Stimulated activated CD4-positive, alpha-beta T cell treated with anti-CD3 and anti-CD28 coated beads, Interleukin-1b, Interleukin-23, amount 100 ng/mL, for 4 hours (primary cell): ENCODE measurements at places on chromosomes 5 and 9.

DNA sequence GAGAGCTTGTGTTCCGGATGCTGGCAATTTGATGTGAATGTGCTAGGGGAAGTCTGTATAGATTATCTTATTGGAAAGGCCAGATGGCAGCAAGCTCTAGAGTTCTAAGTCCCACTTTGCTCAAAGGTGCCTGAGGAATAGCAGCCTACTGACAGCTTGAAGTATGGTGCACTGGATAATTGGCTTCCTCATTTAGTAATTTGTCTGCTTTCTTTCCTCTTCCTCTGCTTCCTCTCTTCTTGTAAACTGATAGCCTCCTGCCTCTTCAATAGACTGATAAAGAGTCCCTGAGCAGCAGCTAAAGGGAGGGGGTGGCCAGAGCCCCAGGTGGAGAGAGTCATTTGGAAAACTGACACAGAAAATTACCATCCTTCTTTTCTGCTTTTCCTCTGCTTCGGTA is 177.3 kb downstream of the FGF1 start:
- no peak for DNase-seq

GRCh38 chr5:112685386-112685785 is 52.3 kb upstream of the APC start:
- DNase-seq = no peak

DNA sequence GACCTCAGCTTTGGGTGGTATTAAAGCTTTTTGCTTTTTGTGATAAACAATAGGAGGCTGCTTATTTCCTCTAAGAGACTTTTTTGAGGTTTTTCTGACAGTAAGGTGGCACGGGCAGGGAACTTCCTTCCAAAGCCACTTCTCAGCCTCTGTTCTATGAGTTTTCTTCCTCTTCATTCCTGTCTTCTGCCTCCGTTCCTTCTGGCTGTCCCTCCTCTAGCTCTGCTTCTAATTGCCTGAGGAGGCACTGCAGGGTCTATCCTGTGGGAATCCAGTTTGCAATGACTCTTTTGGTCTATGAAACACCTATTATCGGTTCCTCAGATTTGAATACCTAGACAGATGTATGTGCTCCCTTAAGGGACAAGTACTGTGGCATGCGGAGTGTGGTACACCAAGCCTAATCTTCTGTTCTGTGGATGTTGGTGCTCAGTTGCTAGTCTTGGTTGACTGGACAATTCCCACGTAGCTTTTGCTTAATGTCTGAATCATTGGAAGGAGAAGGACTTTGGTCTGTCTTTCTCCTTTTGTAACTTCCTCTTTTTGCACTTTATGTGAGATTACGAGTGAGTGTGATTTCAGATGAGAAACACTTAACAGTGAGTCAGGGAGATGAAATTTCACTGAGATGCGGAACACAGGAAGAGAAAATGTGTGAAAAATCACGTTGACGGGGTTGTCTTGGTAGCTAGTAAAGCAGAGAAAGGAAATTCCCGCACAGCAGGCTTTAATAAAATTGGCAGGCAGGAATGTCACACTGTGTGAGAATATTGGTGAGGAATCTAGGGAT is 305.2 kb downstream of the EFNA5 start:
- DNase-seq = no peak

GRCh38 chr9:84271921-84272556 is 68.5 kb downstream of the SLC28A3 start:
- no peak for DNase-seq

DNA sequence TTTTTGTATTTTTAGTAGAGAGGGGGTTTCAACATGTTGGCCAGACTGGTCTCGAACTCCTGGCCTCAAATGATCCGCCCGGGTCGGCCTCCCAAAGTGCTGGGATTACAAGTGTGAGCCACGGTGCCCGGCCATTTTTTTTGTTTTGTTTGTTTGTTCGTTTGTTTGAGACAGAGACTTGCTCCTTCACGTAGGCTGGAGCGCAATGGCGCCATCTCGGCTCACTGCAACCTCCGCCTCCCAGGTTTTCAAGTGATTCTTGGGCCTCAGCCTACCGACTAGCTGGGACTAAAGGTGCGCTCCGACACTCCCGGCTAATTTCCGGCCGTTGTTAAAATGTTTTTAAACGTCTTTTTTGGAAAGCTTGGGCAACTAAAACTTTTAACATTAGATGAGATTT is 54.0 kb downstream of the SHOC1 start:
- DNase-seq = no peak

DNA sequence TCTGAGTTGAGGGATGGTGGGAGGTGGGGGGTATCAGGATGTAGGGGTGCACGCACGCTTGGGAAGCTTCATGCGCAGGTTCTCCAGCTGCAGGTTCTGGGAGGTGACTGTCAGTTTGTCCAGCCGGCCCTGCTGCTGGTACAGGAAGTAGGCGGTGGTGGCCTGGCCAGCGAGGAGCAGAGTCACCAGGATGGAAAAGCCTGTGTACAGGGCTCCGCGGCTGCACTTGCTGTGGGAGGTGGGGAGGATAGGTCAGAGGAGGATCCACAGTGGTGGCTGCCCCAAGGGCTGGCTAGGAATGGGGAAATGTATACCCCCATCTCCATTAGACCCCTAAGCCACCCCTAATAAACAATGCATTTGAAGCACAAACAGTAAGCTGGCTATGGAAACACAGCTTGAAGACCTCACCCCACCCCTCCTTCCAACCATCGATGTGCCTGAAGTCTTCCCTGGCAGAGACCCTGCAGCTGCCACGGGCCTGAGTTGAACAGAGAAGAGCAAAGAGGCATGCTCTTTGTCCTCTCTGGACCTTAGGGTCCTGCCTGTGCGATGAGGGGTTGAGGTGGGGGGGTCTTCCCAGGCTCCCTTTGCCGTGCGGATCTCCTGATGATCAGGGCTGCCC is 5.5 kb downstream of the CD74 start:
- DNase-seq = no peak

- DNase-seq = peak; percentile 24
These were observed 2.5 kb downstream of the PTGES2 start for GRCh38 chr9:128124873-128125579.

DNA sequence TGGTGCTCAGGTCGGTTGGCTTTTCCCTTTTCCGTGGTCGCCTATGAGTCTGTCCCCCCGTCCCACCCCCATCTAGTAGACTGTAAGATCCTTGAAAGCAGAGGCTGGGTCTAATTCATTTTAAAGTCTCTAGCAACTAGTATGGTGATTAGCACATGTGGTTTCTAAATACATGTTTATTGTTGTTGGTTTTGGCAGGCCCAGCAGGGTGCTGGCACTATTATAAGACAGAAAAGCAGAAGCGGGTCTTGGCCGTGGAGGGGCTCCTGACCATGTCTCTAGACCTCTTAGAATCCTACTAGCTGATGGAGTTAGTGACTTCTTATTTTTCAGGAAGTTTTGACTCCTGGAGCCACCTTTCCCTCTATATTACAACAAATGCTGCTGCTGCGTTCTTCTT is 61.5 kb upstream of the TNFSF8 start:
- DNase-seq = no peak

- no peak for DNase-seq
These were observed 30.6 kb upstream of the SPINK5 start for GRCh38 chr5:148033134-148033533.

GRCh38 chr9:81693671-81694378 is 4.5 kb upstream of the TLE1 start:
- no peak for DNase-seq

DNA sequence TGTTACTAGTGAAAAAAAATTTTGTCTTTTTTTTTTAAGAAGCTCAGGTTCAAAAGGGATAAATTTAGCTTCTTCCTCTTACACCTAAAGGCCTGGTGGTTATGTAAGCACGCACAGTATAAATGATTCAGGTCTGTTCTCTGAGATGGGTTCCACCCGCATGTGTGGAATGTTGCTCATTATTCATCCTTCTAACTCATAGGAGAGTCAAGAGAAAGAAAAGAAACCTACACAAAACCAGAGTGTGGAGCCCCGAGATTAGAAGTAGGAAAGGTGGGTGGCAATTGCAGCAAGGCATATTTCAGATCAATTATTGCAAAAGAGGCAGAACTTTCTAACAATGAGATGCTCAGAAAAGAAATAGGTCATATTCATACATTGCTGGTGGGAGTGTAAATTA is 13.5 kb downstream of the PLAC8L1 start:
- no peak for DNase-seq

- no peak for DNase-seq
These were observed 24.5 kb downstream of the RANBP17 start for GRCh38 chr5:170886210-170886894.

- no peak for DNase-seq
These were observed 513.9 kb downstream of the ZNF608 start for GRCh38 chr5:124232515-124232914.

DNA sequence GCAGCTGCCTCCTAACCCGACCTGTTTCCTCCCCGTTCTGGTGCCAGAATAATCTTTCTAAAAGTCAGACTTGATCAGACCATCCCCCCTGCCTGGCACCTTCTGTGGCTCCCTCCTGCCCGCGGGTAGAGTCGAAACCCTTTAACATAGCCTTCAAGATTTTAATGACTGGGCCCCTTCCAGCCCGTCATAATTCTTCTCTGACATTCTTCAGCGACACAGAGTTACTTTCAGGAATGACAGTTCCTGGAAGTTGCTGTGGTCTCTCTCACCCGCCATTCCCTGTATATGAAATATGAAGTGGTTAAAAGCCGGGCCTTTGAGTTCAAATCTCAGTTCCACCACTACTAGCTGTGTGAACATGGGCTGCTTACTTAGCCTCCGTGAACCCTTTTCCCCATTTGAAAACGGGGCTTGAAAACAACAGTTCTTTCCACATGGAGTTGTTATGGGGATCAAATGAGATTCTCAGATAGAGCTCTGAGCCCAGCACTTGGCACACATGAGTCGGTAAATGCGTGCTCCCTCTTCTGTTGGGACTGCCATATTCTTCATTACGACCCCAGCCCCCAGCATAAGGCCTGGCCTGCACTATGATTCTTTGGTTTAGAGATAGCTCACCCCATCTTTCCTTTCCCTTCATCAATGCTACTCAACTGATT is 737 bp downstream of the NANS start:
- DNase-seq = no peak

DNA sequence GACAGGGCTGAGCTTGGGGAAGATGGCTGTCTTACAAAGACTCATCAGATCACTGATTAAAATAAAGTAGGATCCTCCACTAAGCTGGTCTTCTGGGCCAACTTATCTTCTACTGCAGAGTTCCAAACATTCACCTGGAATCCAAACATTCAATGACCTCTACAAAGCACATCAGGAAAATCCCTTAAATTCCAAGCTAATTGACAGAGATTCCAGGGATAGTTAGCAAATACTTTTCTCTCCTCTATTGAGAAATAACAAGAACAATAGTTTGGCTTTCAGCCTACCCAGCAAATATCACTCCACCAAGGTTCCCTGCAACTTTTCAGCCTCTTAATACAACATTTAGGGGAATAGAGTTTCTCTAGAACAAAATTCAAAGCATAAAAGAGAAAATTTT is 140.6 kb upstream of the LIFR start:
- no peak for DNase-seq

GRCh38 chr9:74951725-74952151 is 974 bp downstream of the C9orf40 start:
- DNase-seq = peak; percentile 37

DNA sequence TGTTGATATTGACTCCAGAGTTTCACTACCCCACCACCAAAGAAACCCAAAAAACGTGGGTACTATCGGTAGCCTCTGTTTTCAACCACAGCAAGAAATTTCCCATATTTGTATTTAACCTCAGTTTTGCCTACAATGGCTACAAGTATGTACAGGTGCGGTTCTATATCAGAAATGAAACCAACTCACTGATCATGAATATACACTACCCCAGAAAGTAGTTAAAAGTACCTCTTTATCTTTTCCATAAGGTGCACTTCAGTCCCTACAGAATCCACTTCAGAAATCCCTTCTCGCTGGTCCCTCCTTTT is 140.6 kb upstream of the SLC12A2 start:
- no peak for DNase-seq

DNA sequence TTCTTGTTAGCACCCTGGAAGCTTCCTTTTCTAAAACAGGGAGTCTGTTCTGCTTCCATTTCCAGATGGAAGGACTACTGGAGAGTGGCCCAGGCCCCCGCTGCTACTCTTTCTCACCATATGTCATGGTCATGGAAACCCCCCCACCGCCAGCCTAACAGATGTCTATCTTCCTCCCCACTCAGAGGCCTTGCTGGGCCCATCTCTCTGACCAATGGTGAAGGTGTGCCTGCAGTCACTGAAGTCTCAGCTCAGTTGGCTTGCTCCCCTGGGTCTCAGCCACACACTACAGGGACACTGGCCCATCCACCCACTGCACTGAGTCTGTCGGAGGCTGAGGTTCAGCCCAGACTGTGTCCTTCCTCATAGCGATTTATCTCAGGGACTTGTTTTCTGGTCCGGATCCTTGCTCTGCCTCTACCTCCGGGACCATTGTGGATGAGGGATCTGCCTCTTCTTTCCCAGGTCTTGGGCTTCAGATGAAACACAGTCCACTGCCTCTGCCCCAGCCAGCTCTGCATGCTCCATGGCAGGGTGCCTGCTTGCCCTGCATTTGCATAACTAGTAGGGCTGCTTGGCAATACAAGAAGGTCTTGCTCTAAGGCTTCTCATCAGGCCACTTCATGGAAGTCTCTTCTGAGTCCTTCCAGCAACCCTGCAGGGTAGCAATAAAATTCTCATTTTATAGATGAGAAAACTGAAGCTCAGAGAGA is 30.8 kb downstream of the GALNT12 start:
- no peak for DNase-seq

- DNase-seq = no peak
These were observed 189.4 kb downstream of the BNC2 start for GRCh38 chr9:16680975-16681651.

DNA sequence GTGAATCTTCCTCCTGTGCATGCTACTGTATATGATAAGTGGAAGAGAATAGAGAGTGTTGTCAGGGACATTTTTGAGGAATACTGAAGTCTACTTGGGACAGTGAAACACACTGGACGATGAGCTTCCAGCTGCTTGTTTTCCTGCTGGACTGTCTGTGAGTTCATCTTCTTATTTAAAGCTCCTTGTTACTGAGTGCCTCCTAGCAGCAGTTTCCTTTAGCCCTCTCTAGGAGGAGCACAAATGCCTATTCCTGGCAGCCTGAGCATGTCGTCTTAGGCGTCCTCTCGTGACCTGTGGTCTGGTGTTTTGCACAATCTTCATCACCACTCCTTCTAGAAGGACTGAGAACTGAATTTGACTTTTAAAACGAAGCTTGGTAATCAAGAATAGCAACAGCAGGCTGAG is 43.8 kb downstream of the ANKRD33B start:
- no peak for DNase-seq

DNA sequence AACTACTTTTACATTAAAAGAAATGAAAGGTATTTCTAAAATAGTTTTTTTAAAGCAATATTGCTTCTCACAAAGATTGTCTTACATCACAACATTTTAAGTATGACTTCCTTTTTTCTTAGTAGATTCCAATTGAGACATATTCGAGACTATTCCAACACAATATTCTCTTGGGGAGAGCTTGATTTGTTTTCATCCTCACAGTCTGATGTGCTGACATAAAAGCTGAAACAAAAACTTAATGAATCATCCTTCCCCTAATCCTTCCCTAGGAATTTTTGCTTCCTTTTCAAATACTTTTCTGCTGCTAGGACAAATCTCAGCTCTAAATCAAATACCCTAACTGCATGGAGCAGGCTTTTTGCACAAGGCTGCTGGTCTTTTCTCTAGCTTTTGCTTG is 245.8 kb upstream of the MAP3K1 start:
- no peak for DNase-seq

- no peak for DNase-seq
These were observed 84.5 kb downstream of the BRINP1 start for GRCh38 chr9:119284587-119285337.

GRCh38 chr9:101365181-101365580 is 19.6 kb downstream of the BAAT start:
- no peak for DNase-seq
